NCI-H1694 treated with DMSO at 0.1 percent for 48 hours (cell line): ENCODE measurements at places on chromosomes 1 and 21.

DNA sequence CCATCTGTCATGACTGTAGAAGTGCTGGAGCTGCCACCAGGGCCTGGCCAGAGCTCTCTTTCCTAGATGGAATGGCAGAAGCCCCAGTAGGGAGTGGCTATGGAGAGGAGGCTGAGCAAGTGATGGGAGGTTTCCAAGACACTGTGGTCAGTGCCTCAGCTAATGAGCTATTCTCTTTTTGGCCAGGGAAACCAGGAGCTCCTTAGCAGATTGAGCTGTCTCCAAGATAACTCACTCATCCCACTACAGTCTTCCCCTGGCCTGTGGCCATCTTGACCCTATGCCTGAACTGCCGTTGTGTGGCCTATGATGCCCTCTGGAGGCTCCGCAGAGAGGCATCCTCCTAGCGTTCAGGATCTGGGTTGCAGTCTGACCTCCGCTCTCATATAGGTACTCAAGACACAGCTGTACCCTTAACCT lies 60.5 kb downstream of the ERI3 start:
- DNase-seq = no peak

DNA sequence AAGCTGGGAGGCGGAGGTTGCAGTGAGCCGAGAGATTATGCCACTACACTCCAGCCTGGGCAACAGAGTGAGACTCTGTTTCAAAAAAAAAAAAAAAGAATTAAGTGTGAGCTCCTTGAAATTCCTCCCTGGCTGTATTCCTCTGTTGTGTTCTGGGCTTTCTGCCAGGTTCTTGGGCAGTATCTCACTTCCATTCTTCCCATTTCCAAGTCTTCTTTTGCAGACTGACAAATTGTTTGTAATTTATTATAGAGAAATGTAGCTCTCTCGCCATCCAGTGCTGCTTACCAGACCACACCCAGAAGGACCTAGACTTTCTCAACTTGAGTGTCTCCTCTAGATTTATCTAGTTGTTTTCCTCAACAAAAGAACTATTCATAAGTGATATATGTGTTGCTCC lies 105.0 kb upstream of the ADGRL2 start:
- no peak for DNase-seq

GRCh38 chr1:2481885-2482284 lies 5.8 kb downstream of the PLCH2 start:
- DNase-seq = no peak

- no peak for DNase-seq
Observed at GRCh38 chr1:183394435-183394834, 23.7 kb downstream of the NMNAT2 start.

DNA sequence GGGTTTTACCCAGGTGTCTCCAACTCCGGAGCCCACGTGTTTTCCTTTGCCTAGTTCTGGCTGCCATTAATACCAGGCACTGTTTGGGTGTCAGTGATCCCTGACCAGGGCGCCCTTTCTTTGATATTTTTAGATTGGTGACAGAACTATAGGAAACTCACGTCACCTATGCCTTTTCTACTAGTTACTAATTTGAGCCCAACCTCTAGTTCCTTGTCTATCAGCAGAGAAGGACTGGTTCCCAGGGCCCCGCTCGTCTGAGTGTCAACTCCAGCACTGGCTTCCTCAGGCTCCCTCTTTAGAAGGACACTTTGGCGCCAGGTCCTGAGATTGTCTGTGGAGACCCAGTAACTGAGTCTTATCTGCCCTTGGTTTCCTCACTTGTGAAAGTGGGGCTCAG lies 9.4 kb downstream of the MFN2 start:
- DNase-seq = no peak

DNA sequence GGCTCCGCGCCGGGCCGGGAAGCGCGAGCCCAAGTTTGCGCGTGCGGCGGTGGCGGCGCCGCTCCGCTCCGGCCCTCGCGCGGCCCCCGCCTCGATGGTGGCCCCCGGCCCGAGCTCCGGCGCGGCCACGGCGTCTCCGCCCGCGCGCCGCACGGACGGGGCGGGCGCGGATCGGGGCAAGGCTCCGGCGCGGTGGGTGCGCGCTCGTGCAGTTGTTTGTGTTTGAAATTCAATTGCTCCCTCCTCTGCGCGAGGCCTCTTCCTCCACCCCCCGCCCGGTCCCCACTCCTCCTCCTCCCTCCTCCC lies at the start of gene HDGF:
Gene HDGF, minus strand, starts transcription at position 225 of the 306 bp plus-strand sequence. CDS start 246 bp downstream, outside the sequence.
- no peak for DNase-seq

DNA sequence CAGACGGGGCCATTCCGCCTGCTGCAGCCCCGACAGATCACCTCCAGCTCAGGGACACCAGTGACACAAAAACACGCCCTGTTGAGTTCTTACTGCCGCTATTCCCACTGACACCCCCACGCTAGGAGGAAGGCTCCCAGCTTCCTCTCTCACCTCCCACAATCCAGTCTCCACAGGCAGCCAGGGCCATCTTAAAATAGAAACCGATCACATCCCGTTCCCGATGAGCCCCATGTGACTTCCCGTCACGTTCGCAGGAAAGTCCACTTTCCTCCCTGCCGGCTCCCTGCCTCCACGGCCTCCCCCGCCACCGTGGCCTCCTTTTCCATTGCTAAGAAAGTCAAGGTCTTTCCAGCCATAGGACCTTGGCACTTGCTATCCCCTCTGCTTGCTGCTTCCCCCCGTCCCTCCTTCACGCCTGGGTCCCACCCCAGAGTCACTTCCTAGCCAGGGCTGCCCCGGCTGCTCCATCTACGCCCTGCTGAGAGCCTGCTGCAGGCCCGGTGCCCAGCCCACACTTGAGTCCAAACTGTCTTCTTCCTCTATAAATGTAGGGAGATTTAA lies 24.0 kb upstream of the DDOST start:
- DNase-seq = no peak

- DNase-seq = peak; percentile 61
Observed at GRCh38 chr1:178774263-178774662, 49.2 kb downstream of the RALGPS2 start.

DNA sequence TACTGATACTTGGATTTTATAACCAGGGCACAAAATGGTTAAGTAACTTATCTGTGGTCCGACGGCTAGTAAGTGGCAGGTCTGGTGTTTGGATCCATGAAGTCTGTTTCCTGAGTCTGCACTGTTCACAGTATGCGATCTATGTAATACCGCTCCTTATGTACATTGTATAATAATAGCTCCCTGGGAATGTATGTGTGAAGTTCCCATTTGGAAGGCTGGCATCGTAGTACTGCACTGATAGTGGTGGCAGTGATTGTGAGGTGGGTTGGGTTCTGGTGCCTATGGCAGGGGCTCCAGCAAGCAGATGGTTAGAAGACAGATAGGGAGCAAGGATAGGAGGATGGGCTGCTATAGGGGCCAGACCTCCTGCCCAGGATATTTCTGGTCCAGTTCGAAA lies 25.3 kb downstream of the ITSN1 start:
- DNase-seq = no peak

GRCh38 chr1:21633141-21633755 lies 35.9 kb downstream of the RAP1GAP start:
- DNase-seq = no peak

GRCh38 chr1:180002437-180002836 lies 47.8 kb downstream of the CEP350 start:
- no peak for DNase-seq

- no peak for DNase-seq
Observed at GRCh38 chr1:184352776-184353175, 34.1 kb upstream of the C1orf21 start.

DNA sequence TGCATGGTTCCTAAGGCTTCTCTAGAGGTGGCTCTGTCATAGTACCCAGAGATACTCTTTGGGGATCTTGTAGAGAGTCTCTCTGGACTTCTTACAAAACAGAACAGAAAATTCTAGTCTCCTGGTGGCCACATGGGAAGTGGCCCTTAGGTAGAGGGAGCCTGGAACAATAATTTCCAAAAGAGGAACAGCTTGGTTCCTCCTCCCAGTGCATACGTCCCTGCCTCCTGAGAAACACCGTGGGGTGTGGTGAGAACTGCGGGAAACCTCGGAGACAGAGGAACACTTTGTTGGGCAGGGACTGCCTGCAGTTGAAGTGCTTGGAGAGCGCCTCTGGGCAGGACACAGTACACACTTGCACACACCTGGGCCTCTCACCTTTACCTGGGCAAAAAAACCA lies 38.8 kb upstream of the EPHA8 start:
- DNase-seq = no peak

DNA sequence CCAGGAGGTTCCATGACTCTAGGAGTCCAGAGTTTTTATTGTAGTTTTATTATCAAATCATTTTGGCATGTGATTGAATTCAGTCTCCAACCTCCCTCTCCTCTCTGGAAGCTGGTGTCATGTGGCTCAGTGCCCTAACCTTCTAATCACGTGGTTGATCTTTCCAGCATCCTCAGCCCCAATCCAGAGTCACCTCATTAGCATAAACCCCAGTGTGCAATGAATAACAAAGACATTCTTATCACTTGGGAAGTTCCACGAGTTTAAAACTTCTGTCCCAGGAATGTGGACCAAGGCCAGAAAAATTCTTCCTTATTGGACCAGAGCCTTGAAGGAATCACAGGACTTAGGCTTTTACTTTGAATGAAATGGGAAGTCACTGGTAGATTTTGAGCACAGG lies 52.2 kb downstream of the KIRREL1 start:
- no peak for DNase-seq

GRCh38 chr1:27575840-27576331 lies 28.1 kb downstream of the AHDC1 start:
- DNase-seq = no peak
